ENCODE measurements at places on chromosomes 2 and 18. TPM values are rescaled to one million over a fixed set of nuclear protein-coding genes. Genes with fewer than 3 reads are reported as not detected.

GRCh38 chr2:54581326-54582039 is 125.4 kb downstream of the SPTBN1 start:
- no peak overlapping the region for H3K4me3 ChIP-seq
- no peak overlapping the region for H3K27ac ChIP-seq
- peaks cover 21% of the 10 kb centered on the region for H3K4me1 ChIP-seq
- DNase-seq = no peak
- H3K36me3 ChIP-seq = no peaks in the 10 kb centered on the region
- H3K27me3 ChIP-seq = no peaks in the 10 kb centered on the region

DNA sequence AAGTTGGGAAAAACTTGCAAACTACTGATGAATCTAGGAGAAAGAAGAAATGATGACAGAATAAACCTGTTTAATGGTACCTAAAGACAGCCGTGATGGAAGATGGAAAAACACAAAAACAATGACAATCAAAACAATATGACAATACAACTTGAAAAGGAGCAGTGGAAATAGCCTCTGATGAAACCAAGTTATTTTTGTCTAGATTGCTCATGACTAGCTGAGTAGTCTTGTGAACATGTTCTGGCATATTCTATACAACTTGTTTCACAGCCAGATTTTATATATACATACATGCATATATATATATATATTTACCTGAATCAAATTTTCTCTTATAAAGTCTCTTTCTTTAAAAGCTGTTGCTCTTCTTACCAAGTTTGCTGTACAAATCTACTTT is 439.1 kb downstream of the TGIF1 start:
- H3K4me3 ChIP-seq = no peak overlapping the region
- no peaks in the 10 kb centered on the region for H3K36me3 ChIP-seq
- no peaks in the 10 kb centered on the region for H3K4me1 ChIP-seq
- DNase-seq = no peak

Gene LCT
- total RNA-seq = 0.04 TPM

Gene NOSTRIN
- not detected for total RNA-seq

- H3K4me3 ChIP-seq = no peak overlapping the region
- no peaks in the 10 kb centered on the region for H3K4me1 ChIP-seq
- no peaks in the 10 kb centered on the region for H3K27me3 ChIP-seq
- no peak for DNase-seq
- no peak overlapping the region for H3K27ac ChIP-seq
- no peaks in the 10 kb centered on the region for H3K36me3 ChIP-seq
Measured at GRCh38 chr18:11500153-11501122, 109.0 kb upstream of the SLC35G4 start.

Gene SIX3
- 0.55 TPM for total RNA-seq

Gene MC4R
- total RNA-seq = not detected

Gene TWSG1
- total RNA-seq = 27.4 TPM

Gene ATOH8
- 0.22 TPM for total RNA-seq

DNA sequence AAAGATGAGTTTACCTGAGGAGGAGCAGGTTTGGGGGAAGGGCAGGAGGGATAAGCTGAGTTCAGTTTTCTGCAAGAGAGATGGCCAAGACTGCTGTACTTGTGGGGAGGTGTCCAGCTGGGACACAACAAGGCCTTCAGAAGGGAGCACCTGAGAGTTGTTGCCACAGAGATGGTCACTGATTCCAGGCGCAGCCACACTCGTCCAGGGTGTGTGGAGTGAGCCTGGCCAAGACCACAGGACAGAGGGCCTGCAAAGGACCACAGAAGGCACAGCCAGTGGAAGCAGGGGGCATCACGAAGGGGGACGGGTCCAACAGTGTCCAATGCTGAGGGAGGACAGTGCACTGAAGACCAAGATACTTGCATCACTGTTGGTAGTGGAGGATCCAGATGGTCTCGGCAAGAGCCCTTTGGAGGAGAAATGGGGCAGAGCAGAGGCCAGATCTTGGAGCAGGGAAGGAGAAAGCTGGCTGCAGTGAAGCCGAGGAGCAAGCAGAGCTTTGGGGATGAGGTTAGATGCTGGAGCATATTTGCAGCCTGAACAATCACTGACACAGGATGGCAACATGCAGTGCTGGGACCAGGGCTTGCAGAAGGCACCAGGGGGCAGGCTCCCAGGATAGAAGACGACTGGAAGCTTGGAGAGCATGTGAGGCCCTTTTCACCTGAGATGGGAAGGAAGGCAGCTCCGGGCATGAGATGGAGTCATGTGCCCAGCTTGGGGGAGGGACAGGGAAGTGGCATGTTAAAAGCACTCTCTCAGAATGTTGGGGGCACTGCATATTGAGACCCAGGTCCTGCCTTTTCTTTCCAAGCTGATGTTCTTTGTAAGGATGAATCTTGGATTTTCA is 214.0 kb downstream of the CYP26B1 start:
- H3K4me3 ChIP-seq = no peak overlapping the region
- DNase-seq = peak; percentile 34
- no peaks in the 10 kb centered on the region for H3K27me3 ChIP-seq
- H3K36me3 ChIP-seq = no peaks in the 10 kb centered on the region
- no peaks in the 10 kb centered on the region for H3K4me1 ChIP-seq

DNA sequence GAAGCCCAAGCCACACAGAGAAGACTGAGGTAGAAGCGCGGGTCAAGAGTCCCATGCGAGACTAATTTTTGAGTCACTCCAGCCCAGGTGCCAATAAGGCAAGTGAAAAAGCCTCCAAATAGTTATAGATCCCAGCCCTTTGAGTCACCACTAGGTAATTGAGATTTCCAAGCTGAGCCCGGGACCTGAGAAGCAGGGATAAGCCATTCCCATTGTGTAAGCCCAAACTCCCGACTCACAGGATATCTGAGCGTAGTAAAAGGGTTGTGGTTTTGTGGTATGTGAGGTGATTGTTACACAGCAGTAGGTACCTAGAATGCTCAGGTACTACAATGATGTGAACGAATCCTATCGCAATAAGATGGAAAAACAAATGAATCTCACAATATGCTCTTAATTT is 560.7 kb downstream of the DSC3 start:
- no peak overlapping the region for H3K27ac ChIP-seq
- no peaks in the 10 kb centered on the region for H3K36me3 ChIP-seq
- H3K4me1 ChIP-seq = no peaks in the 10 kb centered on the region
- no peak overlapping the region for H3K4me3 ChIP-seq

Gene C1QL2
- 0.81 TPM for total RNA-seq

DNA sequence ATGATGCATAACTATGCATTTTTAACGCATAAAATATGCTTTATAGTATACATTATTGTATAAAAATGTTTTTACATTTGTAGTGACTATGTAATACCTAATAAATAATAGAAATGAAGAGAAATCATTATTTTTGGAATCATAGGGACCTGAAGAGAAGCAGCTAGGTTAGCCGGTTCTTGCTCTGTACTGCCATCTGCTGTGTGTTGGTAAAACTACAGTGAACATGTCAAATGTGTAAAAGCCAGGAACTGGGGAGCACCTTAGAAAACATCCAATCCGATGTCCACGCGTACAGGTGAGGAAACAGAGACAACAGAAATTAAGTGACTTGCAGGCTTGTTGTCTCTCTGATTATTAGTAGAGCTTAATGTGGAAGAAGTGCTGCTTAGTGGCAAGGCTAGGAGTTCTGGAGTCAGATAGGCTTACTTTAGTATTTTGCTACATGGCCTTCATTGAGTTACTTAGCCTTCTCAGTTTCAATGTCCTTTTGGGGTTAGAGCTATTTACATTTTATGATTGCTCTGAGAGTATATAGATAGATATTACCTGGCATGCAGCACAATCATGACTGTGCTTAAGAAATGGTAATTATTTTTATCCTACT is 386.5 kb downstream of the DLGAP1 start:
- peaks cover 40% of the 10 kb centered on the region for H3K36me3 ChIP-seq
- no peak overlapping the region for H3K4me3 ChIP-seq
- DNase-seq = peak; percentile 61
- no peaks in the 10 kb centered on the region for H3K27me3 ChIP-seq

GRCh38 chr2:150293771-150294170 is 193.7 kb downstream of the RND3 start:
- H3K27me3 ChIP-seq = no peaks in the 10 kb centered on the region
- no peak for DNase-seq
- no peaks in the 10 kb centered on the region for H3K4me1 ChIP-seq
- H3K36me3 ChIP-seq = no peaks in the 10 kb centered on the region

DNA sequence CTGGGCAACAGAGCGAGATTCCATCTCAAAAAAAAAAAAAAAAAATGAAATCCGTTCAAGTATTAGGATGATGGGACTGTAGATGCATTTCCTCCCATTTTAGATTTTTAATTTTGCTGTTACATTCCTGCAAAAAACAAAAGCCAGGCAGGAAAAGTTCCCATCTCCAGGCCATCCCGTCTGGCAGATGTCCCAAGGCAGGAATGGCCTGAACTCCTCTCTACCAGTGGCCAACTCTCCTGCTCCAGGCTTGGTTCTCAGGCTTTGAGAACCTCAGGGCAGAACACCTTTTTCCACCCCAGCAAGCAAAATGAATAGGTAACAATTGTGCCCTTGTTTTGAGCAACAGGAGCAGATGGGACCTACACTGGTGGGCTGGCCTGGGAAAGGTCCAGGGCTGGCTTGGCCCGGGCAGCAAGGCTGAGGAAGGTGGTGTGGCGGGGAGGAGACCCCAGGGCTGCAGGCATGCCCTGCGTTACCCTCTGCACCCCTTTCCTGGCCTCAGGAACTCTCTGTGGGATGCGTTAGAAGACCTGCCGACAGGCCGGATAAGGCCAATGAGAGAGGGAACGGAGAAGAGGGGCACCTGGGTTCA is 86.0 kb downstream of the FAM210A start:
- no peaks in the 10 kb centered on the region for H3K36me3 ChIP-seq
- DNase-seq = no peak
- H3K27me3 ChIP-seq = no peaks in the 10 kb centered on the region
- H3K27ac ChIP-seq = no peak overlapping the region

Gene KRTCAP3
- 57.3 TPM for total RNA-seq

Gene SAG
- total RNA-seq = not detected

Gene FSIP2
- 1.8 TPM for total RNA-seq

- peaks cover 14% of the 10 kb centered on the region for H3K36me3 ChIP-seq
- peak overlapping the region; percentile 99 for H3K4me3 ChIP-seq
- H3K4me1 ChIP-seq = peaks cover 9% of the 10 kb centered on the region
- H3K27ac ChIP-seq = no peak overlapping the region
- H3K27me3 ChIP-seq = no peaks in the 10 kb centered on the region
- DNase-seq = peak; percentile 40
Measured at GRCh38 chr2:12718711-12719399, 2.1 kb downstream of the TRIB2 start.

Gene LRATD1
- total RNA-seq = 0.31 TPM

Gene FBLN7
- 1.4 TPM for total RNA-seq

DNA sequence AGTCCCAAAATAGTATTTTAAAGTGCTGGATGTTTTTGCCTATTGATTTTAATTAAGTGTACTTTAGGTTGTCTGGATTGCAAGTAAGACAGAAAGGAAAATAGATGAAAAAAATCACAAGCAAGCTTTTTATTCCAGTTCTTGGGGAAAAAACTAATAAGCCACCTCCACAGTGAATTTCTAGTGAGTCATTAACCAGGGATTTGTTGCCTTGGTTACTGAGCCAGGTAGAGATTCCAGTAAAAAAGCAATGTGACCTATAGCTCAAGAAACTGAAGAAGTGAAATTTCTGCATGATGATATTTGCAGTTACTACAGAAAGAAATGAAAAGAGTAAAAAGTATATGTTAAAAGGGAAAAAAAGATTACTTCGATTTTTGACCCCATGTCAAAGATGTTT is 160.6 kb downstream of the METTL4 start:
- H3K4me3 ChIP-seq = no peak overlapping the region
- H3K4me1 ChIP-seq = no peaks in the 10 kb centered on the region
- H3K36me3 ChIP-seq = no peaks in the 10 kb centered on the region
- no peaks in the 10 kb centered on the region for H3K27me3 ChIP-seq
- H3K27ac ChIP-seq = no peak overlapping the region

Gene UGT1A8
- total RNA-seq = not detected

DNA sequence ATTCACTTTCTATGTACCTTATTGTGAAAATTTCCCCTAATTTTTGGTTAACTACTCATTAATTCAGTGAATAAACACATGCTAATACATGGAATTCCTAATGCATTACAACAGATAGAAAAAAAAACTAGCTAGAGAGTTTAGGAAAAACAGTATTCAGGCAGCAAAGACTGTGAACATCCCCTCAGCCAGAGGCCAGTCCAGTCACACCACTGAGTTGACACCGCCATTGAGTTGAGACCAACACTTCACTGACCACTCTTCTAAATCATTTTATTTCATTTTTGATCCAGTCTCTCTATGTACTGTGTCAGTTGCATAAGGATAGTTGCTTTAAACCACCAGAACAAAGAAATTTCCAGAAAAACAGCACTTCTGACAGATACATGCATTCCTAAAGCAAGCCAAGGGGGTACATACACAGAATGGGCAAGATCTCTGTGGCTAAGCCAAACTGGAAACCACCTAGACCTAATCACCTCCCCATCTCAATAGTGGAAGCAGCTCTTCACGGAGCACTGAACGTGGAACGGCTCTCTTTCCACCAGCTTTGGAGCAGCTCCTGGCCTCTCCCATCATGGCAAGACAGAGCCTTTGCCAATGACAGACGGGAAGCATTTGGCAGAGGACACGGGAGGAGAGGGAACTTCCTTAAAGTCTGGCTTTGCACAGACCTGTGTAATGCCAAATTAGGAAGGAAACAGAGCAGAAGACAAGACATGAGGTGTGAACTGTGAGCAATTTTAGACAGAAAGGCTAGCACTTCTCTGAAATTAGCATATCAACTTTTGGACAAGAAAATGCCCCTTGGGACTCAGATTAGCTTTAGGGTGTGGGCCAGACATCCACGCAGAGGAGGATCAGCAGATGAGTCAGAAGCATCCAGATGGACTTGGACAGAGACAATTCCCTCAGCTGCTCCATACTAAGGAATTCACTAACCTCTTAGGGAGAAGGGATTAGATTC is 36.4 kb downstream of the CACNB4 start:
- DNase-seq = no peak
- H3K4me1 ChIP-seq = no peaks in the 10 kb centered on the region
- peaks cover 16% of the 10 kb centered on the region for H3K36me3 ChIP-seq
- no peak overlapping the region for H3K4me3 ChIP-seq

- H3K36me3 ChIP-seq = peaks cover 6% of the 10 kb centered on the region
- H3K27ac ChIP-seq = no peak overlapping the region
- no peaks in the 10 kb centered on the region for H3K4me1 ChIP-seq
Measured at GRCh38 chr2:139643139-139643538, 862.9 kb upstream of the NXPH2 start.

DNA sequence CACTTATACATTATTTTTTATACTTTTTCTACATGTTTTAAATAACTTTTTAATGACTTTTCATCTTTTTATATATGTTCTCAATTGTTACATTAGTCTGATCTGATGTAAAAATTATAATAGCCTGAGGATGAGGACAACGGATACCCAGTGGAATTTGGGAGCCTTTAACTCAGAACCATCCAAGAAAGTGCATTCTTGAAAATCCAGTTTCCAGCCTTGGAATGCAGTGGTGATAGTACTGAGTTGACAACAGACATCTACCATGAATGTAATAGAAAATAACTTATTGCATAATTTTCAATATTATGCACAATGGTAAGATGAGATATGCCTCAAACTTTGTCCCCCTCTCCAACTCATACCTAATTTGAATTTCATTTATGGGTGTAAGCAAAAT is 120.7 kb upstream of the ZC3H15 start:
- no peak for DNase-seq
- no peaks in the 10 kb centered on the region for H3K27me3 ChIP-seq
- no peaks in the 10 kb centered on the region for H3K36me3 ChIP-seq
- H3K27ac ChIP-seq = no peak overlapping the region
- H3K4me3 ChIP-seq = no peak overlapping the region
- H3K4me1 ChIP-seq = no peaks in the 10 kb centered on the region

- no peak overlapping the region for H3K27ac ChIP-seq
- no peaks in the 10 kb centered on the region for H3K27me3 ChIP-seq
- no peaks in the 10 kb centered on the region for H3K4me1 ChIP-seq
- H3K36me3 ChIP-seq = no peaks in the 10 kb centered on the region
- no peak for DNase-seq
- H3K4me3 ChIP-seq = no peak overlapping the region
Measured at GRCh38 chr2:61786876-61787275, 67.0 kb downstream of the FAM161A start.

GRCh38 chr2:237865623-237866041 is 6.2 kb downstream of the RAMP1 start:
- no peak overlapping the region for H3K4me3 ChIP-seq
- no peaks in the 10 kb centered on the region for H3K27me3 ChIP-seq

Measured in H9 (cell line).